ENCODE measurements at places on chromosomes 16 and 17.

DNA sequence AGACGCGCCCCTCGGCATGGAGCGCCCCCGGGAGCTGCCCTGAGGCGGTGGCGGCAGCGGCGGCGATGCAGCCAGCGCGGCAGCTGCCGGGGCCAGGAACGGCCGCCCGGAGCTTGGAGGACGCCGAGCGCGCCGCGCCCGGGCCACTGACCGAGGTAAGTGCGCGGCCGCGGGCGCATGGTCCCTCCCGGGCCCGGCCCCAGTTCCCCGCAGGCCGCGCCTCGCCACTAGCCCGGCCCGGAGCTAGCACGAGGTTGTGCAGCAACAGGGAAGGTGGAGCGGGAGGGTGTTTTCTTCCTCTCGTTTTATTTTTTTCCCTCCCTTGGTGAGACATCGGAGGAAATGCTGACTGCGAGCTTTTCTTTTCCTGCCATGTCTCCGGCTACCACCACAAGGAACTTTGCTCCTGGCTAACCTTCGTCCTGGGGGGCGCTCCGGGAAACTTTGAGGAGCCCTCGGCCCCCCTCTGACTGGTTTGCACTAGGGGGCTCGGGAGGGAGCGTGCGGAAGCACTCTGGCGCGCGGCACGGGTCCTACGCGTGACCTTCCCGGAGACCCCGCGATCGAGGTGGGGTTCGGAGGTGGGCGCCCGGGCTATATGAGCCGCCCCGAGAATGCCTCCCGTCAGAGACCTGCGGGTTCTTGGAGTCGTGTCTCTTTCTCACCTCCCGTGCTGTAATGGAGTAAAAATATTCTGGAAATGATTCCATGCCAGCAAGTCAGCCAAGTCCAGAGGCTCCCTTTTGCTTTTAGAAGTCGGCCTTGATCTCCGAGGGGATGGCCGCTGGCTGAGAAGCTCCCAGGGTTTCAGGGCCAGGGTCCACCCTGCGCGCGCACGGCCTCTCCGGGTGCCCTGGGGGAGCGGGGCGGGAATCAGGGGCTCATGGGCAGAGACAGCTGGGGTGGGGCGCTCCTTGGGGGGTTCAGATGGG is 868 bp downstream of the KCNJ12 start:
- DNase-seq = no peak

GRCh38 chr17:55814377-55814776 is 63.5 kb downstream of the PCTP start:
- DNase-seq = no peak

GRCh38 chr17:28544402-28545140 is 7.9 kb downstream of the UNC119 start:
- no peak for DNase-seq

- DNase-seq = no peak
Observed at GRCh38 chr17:38562903-38563302, 42.8 kb downstream of the SRCIN1 start.

GRCh38 chr17:65022751-65023700 is 33.5 kb downstream of the GNA13 start:
- peak; percentile 46 for DNase-seq

DNA sequence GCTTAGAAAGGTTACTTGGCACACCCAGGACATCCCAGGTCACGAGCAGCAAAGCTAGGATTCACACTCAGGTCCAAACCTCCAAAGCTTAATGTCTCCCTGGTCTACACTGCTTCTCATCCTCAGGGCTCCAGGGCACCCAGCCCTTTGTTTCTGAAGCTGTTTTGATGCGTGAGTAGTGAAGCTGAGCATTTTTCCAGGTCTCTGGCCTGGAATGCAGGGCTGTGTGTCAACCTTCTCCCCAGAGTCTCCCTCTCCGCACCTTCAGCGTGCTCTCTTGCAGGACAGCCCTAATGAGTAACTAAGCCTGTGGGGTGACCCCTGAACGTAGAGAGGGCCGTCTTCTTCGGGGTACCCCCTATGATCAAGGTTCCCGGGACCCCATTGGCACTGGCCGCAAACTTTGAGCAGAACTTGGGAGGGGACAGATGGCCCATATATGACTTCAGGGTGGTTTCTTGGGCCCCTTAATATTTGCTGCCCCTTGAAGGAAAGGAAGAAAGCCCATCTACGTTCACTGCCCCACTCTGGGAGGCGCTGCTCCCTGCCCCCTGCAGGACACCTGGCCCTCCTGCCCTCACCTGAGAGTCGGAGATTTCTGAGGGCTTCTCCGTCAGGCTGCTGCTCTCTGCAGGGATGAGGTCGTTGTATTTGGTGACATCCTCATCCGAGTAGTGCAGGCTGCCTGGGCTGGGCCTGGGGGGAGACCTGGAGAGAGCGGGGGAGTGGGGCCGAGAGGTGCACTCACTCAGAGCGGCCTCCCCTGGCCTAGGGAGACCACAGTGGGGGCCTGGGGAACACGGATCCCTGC is 36.4 kb upstream of the CDC42EP4 start:
- no peak for DNase-seq

GRCh38 chr17:75454193-75454592 is 2.2 kb upstream of the TMEM94 start:
- DNase-seq = peak; percentile 39

GRCh38 chr17:75472119-75472518 is 15.7 kb downstream of the TMEM94 start:
- DNase-seq = peak; percentile 37

DNA sequence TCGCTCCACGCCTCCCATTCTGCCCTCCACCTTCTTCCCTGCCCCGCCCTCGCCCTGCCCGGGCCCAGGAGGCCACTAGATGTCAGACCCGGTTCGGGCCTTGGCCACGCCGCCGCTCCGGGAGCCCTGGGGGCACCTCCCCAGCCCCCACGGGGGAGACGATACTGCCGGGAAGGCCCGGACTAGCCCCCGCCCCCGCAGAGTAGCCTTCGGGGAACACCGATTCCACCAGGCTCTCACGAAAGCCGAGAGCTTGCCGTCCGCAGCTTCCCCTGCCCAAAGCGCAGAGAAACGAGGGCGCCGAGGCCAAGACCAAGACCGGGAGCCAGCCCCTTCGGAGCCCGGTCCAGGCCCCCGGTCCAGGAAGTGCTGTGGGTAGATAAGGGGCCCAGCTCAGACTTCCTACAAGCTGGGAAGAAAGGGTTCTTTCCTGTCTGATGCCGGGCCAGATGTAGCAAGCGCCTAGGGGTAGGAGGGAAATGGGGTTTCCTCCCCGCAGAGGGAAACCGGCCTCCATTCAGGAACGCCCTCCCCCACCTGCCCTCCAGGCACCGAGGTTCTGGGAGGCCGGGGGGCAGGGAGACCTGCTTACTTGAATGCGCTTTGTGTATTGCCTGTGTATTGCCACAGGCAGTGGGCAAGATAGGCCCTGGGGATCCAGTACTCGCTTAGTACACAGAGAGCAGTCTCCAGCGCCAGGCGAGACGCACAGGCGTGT is 806 bp upstream of the CYB561 start:
- DNase-seq = no peak

DNA sequence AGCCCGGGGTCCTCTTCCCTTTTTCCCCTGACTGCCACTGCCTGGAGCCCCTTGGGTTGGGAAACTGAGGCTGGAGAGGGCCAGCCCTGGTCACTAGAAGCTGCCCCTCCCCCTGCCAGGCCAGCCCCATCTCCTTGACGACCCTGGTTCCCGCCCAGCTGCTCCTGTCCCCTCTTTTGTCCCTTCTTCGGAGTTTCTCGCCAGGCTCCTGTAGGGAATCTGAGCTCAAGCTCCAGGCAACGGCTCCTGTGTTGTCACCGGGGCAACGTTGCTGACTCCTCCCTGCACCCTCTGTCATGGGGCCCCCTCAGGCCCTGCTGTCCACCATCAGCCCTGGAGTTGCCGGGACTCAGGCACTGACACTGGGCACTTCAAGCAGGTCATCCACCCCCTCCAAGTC is 5.7 kb downstream of the LLGL1 start:
- no peak for DNase-seq

DNA sequence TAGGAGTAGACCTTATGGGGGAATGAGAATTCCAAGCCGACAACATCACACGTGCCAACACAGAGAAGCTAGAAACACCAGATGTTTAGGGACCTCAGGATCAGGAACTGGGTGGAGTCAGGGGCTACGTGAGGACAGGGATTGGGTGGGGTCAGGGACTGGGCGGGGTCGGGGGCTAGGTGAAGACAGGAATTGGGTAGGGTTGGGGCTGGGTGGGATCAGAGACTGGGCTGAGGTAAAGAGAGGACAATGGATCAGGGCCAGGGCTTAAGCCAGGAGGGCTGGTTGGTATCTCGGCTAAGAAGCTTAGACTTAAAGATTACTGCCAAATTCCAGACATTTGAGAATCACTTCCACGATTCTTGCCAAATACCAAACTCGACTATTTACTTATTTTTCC is 11.6 kb downstream of the TEKT5 start:
- peak; percentile 11 for DNase-seq

- no peak for DNase-seq
Observed at GRCh38 chr16:11171757-11172299, 84.2 kb downstream of the SOCS1 start.

DNA sequence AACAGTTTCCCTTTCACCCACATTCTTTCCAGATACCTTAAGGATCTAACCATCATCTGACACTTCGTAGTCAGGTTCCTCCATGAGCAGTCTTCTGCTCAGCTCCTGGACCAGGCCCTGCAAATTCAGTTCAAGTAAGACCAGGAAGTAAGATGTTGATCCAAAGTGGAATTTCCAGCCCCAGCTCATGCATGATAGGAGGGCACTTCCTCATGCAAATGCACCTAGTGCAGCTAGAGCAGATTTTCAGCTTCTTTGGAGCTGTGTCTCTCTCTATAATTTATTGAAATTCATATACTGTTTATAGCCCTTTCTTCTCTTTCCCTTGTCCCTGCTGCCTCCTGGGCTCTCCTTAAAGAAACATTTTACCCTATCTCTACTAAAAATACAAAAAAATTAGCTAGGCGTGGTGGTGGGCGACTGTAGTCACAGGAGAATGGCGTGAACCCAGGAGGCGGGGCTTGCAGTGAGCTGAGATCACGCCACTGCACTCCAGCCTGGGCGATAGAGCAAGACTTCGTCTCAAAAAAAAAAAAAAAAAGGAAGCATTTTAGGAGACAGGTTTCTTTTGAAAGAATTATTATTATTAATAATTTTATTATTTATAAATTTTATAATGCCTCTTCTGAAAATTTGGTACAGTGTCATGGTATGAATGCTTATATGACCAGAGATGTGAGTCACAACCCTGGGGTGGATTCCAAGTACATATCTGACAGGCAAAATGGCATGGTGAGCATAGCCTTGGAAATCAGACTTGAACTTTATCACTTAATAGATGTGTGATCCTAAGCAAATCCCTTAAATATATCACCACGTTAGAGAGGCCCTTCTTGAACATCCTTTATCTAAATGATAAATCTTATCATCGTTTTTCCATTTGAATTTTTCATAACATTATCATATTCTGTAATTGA is 94.3 kb downstream of the SSH2 start:
- DNase-seq = no peak

GRCh38 chr17:78785011-78785662 is 3.1 kb upstream of the CYTH1 start:
- DNase-seq = no peak

DNA sequence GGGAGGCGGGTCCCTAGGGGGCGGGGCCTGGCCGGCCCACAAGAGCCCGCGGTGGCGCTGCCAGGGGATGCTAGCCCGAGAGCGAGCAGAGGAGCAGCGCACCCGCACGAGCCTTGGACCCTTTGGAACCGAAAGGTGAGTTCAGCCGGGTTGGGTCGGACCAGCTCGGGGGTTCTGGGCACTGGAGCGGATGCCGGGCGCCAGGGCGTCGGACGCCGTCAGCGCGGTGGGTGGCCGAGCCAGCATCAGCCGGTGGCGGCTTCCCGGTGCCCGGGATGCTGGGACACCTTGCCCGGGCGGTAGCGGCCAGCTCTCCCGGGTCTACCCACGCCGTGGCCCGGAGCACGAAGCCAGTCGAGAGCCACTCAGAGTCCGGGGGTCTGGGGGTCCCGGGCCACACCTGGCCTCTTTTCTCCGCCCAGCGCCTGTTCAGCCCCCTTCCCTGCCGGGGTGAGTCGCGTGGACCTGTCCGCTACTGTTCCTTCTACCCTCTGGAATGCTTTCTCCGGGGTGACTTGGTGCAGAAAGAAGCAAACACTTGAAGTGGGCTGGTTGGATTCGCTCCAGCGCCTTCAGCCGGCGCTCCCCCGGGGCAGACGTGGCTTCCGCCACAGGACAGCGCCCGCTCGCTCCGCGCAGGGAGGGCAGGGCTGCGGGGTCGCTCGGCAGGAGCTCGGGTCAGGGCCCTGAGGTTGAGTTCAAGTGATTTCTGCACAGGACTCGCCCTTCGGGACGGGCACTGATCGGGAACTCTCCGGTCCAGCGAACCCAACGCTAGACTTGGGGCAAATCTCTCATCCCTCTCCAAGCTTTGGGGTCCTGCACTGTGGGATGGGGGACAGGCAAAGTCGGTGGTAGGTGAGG is at the start of gene SCNN1G:
Gene SCNN1G (plus strand): TSS at position 67 of the 864 bp plus-strand sequence. CDS start 3,527 bp downstream, outside the sequence.
- DNase-seq = no peak

DNA sequence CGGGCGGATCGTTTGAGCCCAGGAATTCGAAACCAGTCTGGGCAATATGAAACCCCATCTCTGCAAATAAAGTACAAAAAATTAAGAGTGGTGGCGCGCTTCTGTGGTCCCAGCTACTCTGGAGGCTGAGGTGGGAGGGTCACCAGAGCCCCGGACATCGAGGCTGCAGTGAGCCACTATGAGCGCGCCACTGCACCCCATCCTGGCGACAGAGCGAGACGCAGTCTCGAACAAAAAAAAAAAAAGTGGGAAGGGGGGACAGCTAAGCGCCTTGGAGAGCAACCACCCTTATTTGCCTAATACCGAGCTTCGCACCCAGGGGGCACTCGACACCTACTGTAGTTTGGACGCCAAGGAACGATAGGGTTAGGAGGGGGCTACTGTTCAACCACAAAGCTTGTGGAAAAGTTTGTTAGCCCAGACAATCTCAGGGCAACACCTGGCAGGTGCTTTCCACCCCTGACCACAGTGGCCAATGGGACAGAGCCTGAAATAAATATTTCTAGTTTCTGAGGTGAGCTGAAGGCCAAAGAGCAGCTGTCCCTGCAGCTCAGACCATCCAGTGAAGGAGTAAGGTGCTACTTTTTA is 847 bp upstream of the PSMC3IP start:
- peak; percentile 91 for DNase-seq

DNA sequence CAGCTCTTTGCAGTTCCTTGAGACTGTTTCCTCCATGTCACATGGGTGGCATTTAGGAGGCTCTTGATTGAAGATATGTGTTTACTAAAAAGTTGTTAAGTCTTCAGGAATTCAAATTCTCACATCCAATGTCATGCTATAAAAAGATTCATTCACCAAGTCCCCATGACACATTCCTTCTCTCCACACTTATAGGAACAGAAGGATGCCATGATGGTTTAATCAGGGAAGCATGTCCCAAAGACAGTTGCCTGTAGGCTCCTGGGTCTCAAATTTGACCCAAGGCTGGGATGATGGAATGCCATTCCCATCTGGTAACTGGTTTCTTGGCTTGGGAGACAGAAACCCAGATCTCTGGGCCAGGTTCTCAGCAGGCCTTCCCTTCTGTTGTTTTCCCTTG is 140.6 kb upstream of the SOX9 start:
- DNase-seq = no peak

DNA sequence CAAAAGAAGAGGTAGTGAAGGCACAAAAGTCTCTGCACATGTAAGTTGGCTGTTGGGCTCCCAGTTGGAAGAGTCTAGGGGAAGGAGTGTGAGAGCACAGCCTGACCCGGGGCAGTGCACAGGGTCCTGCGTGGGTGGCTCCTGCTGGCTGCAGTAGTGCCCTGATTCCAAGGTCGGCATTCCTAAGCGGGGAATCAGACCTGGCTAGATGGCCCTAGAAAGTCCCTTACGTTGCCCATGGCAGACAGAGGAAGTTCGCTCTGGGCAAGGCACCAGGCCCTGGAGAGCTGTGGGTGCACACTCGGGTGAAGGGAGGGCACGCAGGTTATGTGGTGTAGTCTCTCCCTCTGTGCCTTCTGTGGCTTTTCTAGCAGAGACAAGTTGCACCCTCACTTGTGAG is 22.8 kb upstream of the SLC5A11 start:
- DNase-seq = no peak

All from NAMALWA (cell line).